ENCODE measurements at places on chromosomes 6 and 20.

DNA sequence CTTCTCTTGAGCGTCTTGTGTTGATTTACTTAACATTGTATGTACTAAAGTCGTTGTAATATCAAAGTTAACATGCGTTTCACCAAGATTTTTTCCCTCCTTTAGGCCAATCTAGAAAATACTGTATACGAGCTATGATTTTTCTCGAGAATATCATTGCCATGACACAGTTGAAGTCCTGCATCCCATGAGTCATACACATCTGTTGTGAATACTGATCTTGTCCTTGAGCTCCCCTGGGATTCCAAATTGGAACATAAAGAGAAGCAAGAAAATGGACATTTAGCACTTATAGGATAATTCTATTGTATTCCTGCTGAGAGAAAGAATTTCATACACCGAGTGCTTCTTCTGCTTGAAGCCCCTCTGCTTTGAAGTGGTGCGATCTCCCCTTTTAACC is 109.6 kb downstream of the SLC35B3 start:
- no peak for DNase-seq

GRCh38 chr6:29968130-29968529 is 25.8 kb downstream of the HLA-A start:
- no peak for DNase-seq

DNA sequence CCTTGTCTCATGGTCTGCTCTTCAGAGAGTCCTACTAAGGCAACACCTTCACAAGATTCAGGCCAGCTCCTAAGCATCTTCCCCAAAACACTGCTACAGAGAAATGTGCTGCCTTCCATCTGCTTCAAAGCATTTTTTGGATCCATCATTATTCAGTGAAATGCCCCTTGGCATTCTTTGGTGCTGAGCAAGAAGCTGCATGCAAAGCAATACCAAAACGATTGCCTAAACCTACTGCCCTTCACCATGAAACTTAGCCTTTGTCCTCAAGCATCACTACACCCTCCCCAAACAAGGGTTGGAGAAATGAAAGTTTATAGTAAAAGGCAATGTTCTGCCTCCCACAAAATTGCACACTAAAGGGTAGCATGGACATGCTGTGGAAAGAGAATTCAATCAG is 93.5 kb downstream of the SNAP25 start:
- no peak for DNase-seq

- DNase-seq = no peak
Observed at GRCh38 chr6:108714101-108714765, 134.0 kb upstream of the ARMC2 start.

- DNase-seq = no peak
Observed at GRCh38 chr6:144277605-144278227, 7.4 kb upstream of the UTRN start.

- no peak for DNase-seq
Observed at GRCh38 chr20:50993876-50994275, 29.0 kb downstream of the KCNG1 start.

DNA sequence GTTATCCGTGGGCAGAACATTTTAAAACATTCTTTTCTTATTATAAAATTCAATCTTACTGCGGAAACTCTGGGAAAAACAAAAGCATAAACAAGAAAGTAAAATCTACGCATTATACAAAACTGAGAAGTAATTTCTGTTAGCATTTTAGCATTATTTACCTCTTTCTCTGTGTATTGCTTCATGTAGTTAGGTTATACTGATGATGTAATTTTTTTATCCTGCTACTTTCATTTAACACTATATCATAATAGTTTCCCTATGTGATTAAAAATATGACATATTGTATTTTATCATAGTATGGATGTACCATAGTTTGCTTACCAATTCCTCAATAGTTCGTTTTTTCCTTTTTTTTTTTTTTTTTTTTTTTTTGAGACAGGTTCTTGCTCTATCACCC is 4.2 kb upstream of the GCNT2 start:
- no peak for DNase-seq

- no peak for DNase-seq
Observed at GRCh38 chr20:58623579-58624473, 27.3 kb upstream of the STX16 start.

- no peak for DNase-seq
Observed at GRCh38 chr20:6029538-6029937, 24.3 kb downstream of the LRRN4 start.

DNA sequence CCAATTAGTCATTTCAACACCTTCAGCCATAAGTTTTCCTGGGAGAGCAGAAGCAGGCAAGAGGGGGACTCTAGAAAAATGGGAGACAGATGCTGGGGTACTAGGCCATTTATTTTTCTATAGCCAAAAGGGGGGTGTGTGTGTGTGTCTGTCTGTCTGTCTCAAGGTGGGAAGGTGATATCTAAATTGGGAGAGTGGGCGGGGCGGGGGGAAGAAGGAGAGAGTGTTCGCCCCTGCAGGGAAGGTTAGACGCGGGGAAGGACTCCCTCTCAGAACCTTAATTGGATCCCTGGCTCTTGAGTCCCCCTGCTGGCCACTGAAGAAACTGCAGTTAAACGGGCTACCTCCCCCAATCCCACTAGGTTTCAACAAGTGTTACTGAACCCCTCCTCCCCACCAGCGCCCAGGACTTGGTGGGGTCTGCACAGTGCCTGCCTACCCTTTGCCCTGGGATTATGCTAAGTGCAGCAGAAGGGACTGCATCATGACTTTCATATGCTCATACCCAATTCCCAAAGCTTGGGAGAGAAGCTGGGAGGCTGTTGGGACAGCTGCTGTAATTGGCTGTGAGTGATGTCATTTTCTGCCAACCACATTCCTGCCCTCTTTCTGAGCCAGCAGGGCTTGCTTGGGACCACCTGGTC is 45.8 kb downstream of the FOXP4 start:
- peak; percentile 38 for DNase-seq

DNA sequence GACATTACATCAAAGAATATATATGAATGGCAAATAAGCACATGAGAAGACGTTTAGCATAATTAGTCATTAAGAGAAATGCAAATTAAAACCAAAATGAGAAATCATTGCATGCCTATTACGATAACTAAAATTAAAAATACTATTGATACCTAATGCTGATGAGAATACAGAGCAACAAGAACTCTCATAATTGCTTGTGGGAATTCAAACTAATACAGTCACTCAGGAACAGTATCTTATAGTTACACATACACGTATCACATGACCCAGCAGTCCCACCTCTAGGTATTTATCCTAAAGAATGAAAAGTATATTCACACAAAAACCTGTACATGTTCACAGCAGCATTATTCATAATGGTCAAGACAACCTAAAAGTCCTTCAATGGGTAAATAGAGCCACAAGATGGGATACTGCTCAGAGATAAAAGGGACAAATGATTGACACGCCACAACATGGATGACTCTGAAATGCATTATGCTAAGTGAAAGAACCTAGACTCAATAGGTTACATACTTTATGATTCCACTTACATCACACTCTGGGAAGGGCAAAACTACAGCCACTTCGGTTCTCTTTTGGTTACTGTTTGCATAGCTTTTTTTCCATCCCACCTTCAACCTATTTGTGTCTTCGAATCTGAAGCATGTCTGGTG is 16.4 kb downstream of the CPXM1 start:
- DNase-seq = no peak

- DNase-seq = no peak
Observed at GRCh38 chr6:75085931-75086635, 119.8 kb downstream of the COL12A1 start.

DNA sequence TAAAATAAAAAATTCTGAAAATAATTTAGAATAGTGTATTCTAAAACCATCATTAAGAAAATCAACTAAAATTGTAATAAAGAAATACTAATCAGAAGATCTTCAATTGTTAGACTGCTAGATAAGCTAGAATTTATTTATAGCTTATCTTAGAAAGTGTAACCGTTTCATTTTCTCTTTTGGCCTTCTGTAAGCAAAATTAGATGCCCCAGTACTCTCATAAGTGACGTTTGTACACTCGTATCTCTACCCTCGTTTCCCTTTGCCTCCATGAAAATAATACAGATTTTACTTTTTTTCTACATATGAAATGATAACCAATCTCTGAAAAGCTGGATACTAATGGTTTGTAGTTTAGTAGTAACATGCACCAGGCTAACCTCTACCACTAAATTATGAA is 19.8 kb downstream of the DSE start:
- DNase-seq = no peak

DNA sequence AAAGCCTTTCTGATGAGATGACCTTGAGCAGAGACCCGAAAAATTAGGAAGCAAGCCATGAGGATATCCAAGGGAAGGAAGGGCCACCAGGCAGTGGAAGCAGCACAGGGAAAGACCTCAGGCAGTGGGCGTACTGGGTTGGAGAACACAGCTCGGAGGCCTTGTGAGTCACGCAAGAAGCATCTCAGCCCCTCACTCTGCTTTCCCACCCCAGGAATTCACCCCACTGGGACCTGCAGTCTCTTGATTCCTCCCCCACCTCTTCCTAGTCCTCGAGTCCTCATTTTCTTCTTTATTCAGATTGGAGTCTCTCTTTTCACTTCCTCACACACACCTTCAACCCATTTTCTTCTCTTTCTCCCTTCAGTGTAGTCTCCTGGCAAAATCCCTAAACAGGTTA is 27.0 kb downstream of the RPRD1B start:
- no peak for DNase-seq

GRCh38 chr20:23459461-23460150 is 6.9 kb upstream of the CST11 start:
- DNase-seq = peak; percentile 5

GRCh38 chr6:6892744-6893583 is 214.8 kb upstream of the RREB1 start:
- no peak for DNase-seq

GRCh38 chr6:79269877-79270276 is 35.4 kb upstream of the HMGN3 start:
- DNase-seq = no peak

- DNase-seq = no peak
Observed at GRCh38 chr20:22815603-22816315, 219.4 kb upstream of the SSTR4 start.

GRCh38 chr6:12586721-12587480 is 129.7 kb upstream of the PHACTR1 start:
- DNase-seq = peak; percentile 71

DNA sequence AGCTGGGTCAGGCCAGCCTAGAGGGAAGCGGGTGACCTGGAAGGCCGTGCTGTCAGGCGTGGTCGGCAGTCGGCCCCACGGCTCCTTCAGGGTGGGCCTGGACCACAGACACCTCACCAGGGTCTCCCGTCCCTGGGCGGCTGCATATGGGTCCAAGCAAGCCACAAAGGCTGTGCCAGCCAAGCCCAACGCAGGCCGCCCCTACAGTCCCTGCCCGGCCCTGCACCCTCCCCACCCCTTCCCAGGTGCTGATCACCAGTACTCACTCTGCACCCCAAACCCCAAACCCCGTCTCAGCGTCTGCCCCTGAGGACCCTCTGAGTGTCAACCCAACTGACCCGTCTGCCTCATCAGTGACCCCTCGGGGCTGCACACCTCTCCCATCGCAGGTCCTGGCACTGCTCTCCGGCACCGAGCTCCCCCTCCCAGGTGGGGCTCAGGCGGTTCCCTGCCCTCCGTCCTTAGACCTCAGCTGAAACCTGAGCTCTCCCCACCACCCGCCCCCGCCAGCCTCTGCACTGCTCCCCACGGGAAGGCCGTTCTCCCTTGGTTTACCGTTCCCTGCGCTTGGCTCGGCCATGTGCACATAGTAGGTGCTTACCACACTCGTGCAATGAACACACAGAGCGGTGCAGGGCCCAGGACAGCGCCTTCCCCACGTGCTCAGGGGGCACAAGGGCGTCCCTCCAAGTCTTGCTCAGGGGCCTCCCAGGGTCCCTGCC is 1.5 kb upstream of the PPDPF start:
- no peak for DNase-seq

GRCh38 chr6:20061952-20062351 is 150.3 kb downstream of the MBOAT1 start:
- no peak for DNase-seq

DNA sequence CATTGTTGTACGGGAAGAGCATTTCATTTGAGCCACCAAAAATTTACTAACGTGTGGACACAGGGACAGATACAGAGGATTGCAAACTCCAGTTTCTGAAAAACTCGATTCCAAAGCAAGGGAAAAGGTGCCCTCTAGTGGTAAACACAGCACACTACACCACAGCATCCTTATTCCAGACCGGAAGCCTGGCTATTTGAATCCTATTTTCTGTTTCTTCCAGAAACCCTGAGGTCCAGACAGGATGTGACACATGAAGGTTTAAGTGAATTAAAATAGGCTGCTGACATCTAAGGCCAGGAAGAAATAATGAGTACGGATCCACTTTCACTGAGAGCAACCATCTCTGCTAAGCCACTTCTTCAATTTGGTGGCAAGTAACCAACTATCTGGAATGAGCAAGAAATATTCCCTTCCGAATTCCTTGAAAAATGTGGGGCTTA is 31.8 kb upstream of the GMPR start:
- peak; percentile 80 for DNase-seq

- DNase-seq = no peak
Observed at GRCh38 chr6:108437821-108438220, 122.9 kb upstream of the FOXO3 start.

- no peak for DNase-seq
Observed at GRCh38 chr6:88220493-88220892, 54.3 kb upstream of the CNR1 start.

- no peak for DNase-seq
Observed at GRCh38 chr6:70657706-70658105, 10.0 kb upstream of the SMAP1 start.

DNA sequence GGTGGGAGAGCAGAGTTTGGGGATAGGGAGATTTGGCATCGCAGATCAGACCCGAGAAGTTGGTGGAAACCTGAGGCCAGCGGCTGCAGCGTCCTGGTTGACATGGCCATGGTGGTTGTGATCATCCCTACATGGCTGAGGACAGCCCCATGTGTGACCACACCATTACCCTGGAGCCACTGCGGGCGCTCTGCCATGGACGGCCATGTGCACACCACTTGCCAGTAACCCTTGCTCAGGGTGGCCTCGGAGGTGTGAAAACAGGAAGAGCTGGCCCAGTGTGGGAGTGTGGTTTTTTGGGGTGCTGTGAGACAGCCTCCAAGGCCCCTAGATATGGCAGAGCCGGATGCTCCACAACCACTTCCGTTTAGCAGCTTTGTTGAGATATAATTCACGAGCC is 64.4 kb downstream of the TMEM242 start:
- DNase-seq = no peak

- DNase-seq = no peak
Observed at GRCh38 chr6:35082733-35083403, 58.3 kb downstream of the TCP11 start.

DNA sequence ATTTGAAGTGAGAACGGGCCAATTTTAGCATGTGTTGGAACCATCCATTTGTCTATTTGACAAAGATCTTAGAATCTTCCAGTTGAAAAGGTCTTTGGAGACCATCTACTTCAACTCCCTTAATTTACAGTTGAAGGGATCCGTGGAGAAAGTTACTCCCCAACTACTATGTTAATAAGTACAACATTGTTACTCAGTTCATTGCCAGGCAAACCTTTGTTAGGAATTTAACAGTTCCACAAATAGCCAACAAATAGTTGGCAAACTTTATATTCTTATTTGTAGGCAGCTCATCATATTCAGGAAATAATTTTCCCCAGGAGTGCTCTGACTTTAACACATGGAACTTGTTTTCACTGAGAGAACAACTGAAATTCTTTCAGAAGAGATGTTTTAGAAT is 81.0 kb upstream of the FLRT3 start:
- no peak for DNase-seq

- DNase-seq = no peak
Observed at GRCh38 chr20:2922957-2923356, 49.7 kb downstream of the PTPRA start.
